Activated naive CD4-positive, alpha-beta T cell treated with anti-CD3 and anti-CD28 coated beads, Interleukin-2, amount 10 ng/mL, durations not matched to agents 7 days and 5 days (primary cell): ENCODE measurements at places on chromosomes 13 and 19.

DNA sequence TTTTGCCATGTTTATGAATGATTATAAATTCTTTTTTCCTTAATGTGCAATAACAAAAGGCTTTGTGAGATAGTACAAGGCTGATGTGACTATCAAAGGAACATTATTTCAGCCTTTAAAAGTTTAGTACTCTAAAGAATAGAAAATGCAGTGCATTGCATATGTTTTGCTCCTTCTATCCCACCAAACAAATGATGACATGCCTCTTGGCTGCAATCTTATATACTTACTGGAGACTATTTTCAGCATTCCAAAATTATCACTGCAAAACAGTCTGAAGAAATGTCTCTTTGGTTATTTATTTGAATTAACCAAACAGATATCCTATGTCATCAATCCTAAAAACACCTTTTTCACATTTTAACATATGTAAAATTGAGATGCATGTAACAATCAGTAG lies 776.5 kb upstream of the SPRY2 start:
- no peak for DNase-seq

DNA sequence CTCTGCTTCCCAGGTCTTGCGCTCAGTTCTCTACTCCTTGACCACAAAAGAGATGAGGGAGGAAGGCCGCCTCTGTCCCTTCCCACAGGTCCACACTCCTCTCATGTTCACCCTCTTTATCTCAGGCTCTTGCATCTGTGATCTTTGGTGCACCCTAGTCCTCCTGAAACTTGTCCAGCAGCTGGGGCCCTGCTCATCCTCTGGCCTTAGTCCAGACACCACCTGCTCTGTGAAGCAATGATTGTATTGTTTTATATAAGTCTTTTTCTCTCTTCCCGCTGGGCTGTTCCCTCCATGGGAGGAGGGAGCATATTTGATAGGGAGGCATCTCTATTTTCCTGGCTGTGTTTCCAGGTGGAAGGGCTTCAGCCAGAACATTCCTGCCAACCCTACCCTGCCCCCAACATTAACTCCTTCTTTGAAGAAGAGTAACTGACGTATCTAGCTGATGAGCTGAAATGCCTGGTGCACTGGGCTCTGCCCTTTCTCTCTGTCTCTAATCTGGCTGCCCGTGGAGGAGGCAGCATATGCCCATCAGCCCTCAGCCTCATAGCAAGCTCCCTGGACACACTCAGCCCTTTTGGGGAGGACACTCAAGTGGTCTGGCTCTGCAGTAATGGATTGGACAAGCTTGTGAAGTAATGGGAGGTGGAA lies 38.2 kb upstream of the SIAH3 start:
- DNase-seq = no peak

DNA sequence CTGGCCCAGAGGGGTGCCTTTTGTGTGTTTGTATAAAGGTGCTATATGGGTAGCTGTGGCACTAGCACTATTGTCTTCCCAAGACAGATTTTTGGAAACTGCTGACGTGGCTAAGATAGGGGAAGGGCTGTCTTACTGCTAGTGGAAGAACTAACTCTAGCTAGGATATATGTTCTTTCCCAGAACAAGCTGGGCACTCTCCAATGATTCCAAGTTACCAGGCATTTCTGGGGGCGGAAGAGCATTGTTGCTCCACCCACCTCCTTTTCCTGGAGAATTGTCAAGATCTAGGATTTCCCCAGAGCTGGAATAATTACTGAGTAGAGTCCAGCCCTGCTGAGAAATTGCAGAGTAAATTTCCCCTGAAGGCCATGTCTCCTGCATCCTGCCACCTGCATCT lies 408.3 kb downstream of the KLF5 start:
- DNase-seq = no peak

- DNase-seq = no peak
Observed at GRCh38 chr13:101634142-101634541, 181.7 kb downstream of the ITGBL1 start.

GRCh38 chr13:50921706-50922105 lies 12.1 kb downstream of the RNASEH2B start:
- no peak for DNase-seq

- DNase-seq = peak; percentile 72
Observed at GRCh38 chr19:55418185-55418584, 10.6 kb upstream of the UBE2S start.

DNA sequence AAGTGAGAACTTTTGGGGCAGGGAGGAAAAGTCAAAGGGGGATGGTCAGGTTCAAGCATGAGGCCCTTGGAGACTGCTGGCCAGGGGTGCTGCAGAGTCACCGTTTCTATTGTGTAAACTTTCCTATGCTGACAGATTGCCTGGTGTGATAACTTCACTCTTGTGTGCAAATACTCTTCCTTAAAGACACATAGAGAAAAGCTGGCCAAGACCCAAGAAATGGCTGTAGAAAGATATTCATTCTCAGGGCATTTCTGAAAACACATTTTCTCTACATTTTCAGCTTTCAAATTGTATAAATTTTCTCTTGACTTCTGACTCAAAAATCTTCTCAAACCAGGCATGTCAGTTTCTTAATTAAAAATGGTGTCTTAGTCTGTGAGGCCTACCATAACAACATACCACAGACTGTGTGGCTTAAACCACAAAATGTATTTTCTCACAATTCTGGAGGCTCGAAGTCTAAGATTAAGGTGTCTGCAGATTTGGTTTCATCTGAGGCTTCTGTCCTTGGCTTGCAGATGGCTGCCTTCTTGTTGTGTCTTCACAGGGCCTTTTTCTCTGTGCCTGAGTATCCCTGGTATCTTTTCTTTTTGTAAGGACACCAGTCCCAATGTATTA lies 304.5 kb downstream of the KCNRG start:
- no peak for DNase-seq
